ENCODE measurements at places on chromosomes 16 and 17. TPM values are rescaled to one million over a fixed set of nuclear protein-coding genes. Genes with fewer than 3 reads are reported as not detected.
A peak's percentile ranks its signal among the peaks of the same experiment; 100 is the strongest.

CCL7 gene
- not detected for total RNA-seq

EPX gene
- not detected for total RNA-seq

NPIPB8 gene
- not detected for total RNA-seq

PERCC1 gene
- total RNA-seq, result 111 TPM

CACNG5 gene
- not detected for total RNA-seq

- H3K27ac ChIP-seq, result no peak overlapping the region
- H3K4me1 ChIP-seq, result no peaks in the 10 kb centered on the region
- H3K4me3 ChIP-seq, result no peak overlapping the region
- DNase-seq, result no peak
These were observed 77.7 kb upstream of the KCNJ16 start for GRCh38 chr17:69997332-69997731.

DNA sequence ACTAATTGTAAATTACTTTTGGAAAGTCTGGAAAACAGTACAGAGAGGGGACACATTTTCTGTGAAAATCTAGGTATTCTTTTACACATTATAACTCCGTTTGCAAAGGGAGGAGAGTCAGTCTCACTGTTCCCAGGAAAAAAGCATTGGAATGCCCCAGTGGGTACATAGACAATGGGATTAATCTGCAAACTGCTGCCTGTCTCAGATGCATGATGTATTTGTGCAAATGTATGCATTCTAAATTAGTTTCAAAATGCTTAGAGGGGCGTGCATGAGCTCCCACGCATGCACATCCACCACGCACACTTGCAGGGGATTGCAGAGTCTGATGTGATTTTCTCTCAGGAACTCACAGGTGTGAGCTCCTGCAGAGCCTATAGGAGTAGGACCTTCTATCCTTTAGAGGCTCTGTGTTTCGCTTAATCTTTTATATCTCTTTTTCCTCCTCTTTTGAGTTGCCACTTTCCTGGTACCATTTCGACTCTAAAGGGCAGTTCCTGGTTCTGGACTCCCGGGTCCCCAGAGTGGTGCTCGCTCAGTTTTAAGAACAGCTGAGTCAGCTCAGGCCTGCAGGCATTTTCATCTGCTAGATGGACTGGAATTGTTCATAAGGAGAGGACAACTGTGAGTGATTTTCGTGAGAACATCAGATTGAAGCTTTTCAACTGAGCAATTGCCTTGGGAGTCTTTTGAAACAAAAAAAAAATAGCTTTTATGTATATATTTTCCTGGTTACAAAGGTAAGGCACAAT is 1.1 kb downstream of the BCO1 start:
- no peak overlapping the region for H3K4me3 ChIP-seq
- DNase-seq, result peak; percentile 13
- H3K27me3 ChIP-seq, result no peaks in the 10 kb centered on the region
- peak overlapping the region; percentile 91 for H3K27ac ChIP-seq
- no peaks in the 10 kb centered on the region for H3K36me3 ChIP-seq

DNA sequence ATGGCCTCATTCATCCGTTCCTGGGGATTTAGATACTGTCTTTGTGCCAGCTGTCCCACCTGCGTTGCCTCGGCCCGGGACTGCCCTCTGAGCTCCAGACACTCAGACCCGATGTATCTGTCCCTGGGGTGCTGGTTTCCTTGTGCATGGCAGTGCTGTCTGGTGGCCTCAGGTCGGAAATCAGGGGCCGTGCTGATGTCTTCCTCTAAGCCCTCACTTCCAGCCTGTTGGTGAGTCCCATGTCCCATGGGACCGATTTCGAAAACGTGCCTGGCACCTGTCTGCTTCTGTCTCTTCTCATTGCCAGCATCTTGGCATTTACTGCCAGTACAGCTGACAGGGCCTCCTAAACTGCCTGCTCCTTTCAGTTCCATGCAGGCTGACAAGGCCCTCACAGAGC is 22.1 kb downstream of the NT5M start:
- H3K27me3 ChIP-seq, result no peaks in the 10 kb centered on the region
- H3K4me3 ChIP-seq, result no peak overlapping the region
- peak overlapping the region; percentile 7 for H3K27ac ChIP-seq
- peak; percentile 97 for DNase-seq

GRCh38 chr16:57251352-57251751 is 6.3 kb downstream of the ARL2BP start:
- H3K27ac ChIP-seq, result no peak overlapping the region
- no peaks in the 10 kb centered on the region for H3K27me3 ChIP-seq
- H3K4me3 ChIP-seq, result no peak overlapping the region

DNA sequence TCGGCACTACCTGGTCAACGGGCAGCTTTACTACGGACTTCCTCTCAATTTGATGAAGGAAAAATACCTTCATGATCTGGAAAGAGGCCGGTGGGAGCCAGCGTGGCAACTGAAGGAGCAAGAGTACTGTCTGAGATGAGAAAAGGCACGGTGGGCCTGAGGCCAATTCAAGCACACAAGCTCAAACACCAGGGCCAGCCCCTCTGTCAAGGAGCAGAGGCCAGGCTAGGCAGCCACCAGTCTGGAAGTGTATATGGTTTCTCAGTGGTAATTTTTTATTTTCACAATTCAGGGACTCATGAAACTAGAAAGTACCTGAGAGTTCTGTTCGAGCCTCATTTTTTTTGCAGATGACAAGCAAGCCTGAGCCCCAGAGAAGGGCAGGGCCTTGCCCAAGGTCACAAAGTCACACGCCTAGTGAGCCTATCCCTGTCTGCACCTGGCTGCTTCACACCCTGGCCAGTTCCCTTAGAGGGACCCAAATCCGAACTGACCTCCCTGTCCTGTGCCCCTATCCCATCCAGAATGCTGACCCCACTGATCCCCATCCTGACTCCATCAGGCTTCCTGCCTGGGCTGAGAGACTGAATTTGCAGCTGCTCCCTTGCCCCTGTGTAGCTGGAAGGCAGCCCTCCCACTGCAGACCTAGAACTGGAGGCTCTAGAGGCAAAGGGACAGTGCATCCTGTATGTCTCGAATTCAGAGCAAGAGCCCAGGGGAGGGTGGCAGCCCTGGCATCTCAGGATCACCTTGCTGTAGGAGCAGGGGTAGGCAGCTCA is 4.8 kb upstream of the TBX2 start:
- H3K36me3 ChIP-seq, result no peaks in the 10 kb centered on the region
- peaks cover 17% of the 10 kb centered on the region for H3K4me1 ChIP-seq
- DNase-seq, result no peak
- H3K27me3 ChIP-seq, result no peaks in the 10 kb centered on the region

GRCh38 chr16:54774768-54775167 is 155.9 kb upstream of the IRX5 start:
- no peaks in the 10 kb centered on the region for H3K36me3 ChIP-seq
- no peak overlapping the region for H3K4me3 ChIP-seq
- no peak for DNase-seq

- H3K36me3 ChIP-seq, result no peaks in the 10 kb centered on the region
- no peaks in the 10 kb centered on the region for H3K4me1 ChIP-seq
- H3K27ac ChIP-seq, result no peak overlapping the region
- DNase-seq, result no peak
These were observed 4.1 kb downstream of the NEURL4 start for GRCh38 chr17:7325031-7325528.

GRCh38 chr17:17523731-17524490 is 27.7 kb upstream of the RASD1 start:
- H3K4me3 ChIP-seq, result no peak overlapping the region
- no peak overlapping the region for H3K27ac ChIP-seq
- no peaks in the 10 kb centered on the region for H3K27me3 ChIP-seq

DNA sequence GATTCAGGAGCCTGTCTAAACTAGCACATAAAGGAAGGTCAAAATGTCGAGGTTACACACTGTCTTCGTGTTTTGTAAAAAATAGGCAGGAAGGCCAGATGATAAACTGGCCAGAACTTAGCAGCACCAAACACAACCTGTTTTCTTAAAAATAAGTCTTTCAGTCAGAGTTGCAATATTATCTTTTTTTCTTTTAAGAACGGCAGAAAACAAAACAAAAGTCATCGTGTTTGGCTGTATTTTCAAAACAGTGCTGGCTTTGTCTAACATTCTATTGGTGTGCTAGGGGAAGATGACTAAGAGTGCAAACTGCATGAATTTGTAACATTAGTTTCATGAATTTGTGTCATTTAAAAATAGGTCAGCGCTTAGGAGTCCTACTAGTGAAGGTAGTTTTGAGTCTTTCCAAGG is 5.3 kb downstream of the MAF start:
- H3K27ac ChIP-seq, result no peak overlapping the region
- no peaks in the 10 kb centered on the region for H3K36me3 ChIP-seq
- no peak for DNase-seq
- no peaks in the 10 kb centered on the region for H3K27me3 ChIP-seq
- H3K4me1 ChIP-seq, result no peaks in the 10 kb centered on the region
- no peak overlapping the region for H3K4me3 ChIP-seq

GRCh38 chr17:29018788-29019474 is 13.1 kb upstream of the SEZ6 start:
- H3K4me1 ChIP-seq, result peaks cover 13% of the 10 kb centered on the region
- H3K27me3 ChIP-seq, result peaks cover 4% of the 10 kb centered on the region
- no peak overlapping the region for H3K27ac ChIP-seq
- no peak overlapping the region for H3K4me3 ChIP-seq
- peak; percentile 50 for DNase-seq

GRCh38 chr17:69466905-69467667 is 52.6 kb downstream of the MAP2K6 start:
- H3K27ac ChIP-seq, result no peak overlapping the region
- DNase-seq, result no peak
- H3K4me1 ChIP-seq, result no peaks in the 10 kb centered on the region
- H3K27me3 ChIP-seq, result no peaks in the 10 kb centered on the region
- H3K4me3 ChIP-seq, result no peak overlapping the region

DNA sequence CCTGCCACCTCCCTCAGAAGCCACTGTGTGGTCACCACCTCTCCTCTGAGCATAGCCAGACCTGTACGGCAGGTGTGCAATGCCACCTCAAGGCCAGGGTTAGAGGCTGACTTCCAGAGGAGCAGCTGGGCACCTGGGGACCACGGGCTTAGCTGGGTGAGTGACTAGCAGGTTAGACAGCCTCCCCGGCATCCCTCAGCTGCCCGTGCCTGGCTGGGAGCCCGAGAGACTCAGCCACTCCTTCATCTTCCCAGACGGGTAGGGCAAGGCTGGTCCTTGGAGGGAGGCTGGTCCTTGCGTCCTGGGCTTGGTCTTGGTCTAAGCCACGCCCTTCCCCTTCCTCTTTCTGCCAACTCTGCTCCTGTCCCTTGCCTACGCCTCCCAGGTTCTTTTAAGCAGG is 7.8 kb downstream of the CRHR1 start:
- no peaks in the 10 kb centered on the region for H3K4me1 ChIP-seq
- H3K36me3 ChIP-seq, result no peaks in the 10 kb centered on the region
- DNase-seq, result no peak

GRCh38 chr17:42581744-42582270 is 4.3 kb upstream of the PSMC3IP start:
- DNase-seq, result no peak
- no peak overlapping the region for H3K27ac ChIP-seq
- no peaks in the 10 kb centered on the region for H3K27me3 ChIP-seq
- peaks cover 13% of the 10 kb centered on the region for H3K36me3 ChIP-seq
- H3K4me3 ChIP-seq, result no peak overlapping the region

- no peak overlapping the region for H3K27ac ChIP-seq
- H3K27me3 ChIP-seq, result 0 out of 2 replicates have a peak, but pooled peaks cover 3% of the 10 kb centered on the region
- no peak overlapping the region for H3K4me3 ChIP-seq
- no peaks in the 10 kb centered on the region for H3K36me3 ChIP-seq
These were observed 87.2 kb downstream of the KSR1 start for GRCh38 chr17:27543464-27543856.

DNA sequence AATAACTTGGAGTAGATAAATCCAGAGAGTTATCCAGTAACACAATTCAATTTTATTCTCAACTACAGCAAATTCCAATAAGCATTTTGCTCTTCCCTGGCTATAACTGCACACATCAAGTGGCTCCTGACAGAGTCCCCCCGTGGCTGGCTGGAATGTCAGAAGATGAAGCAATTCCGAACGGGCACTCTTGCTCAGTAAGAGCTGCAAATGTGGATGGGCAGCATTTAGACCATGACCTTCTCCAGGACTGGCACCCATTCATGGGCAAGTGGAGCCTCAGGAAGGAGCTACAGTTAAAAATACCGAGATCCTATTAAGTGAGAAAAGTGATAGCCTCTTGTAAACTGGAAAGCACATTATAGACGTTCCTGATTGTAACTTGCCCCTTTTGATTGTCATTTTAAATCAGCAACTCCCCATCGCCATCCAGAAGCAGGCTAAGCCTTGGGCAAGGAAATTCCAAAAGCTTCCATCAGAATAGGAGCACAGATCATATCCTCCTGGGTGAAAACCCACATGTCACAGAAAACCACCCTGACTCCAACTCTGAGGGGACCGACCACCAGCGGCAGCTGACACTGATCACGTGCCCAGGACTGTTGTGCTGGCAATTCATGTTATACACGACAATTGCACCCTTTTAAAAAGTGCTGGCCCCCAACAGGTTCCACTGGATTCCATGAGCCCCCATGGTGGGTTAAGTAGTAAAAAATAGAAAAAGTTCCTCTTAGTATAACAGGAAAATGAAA is 7.1 kb downstream of the UBE2O start:
- H3K4me1 ChIP-seq, result peaks cover 47% of the 10 kb centered on the region
- no peak overlapping the region for H3K4me3 ChIP-seq
- H3K27ac ChIP-seq, result no peak overlapping the region
- DNase-seq, result peak; percentile 28
- no peaks in the 10 kb centered on the region for H3K27me3 ChIP-seq

- H3K4me1 ChIP-seq, result peaks cover 11% of the 10 kb centered on the region
- DNase-seq, result peak; percentile 44
- H3K27me3 ChIP-seq, result no peaks in the 10 kb centered on the region
- no peaks in the 10 kb centered on the region for H3K36me3 ChIP-seq
- peak overlapping the region; percentile 34 for H3K4me3 ChIP-seq
These were observed 265.5 kb downstream of the PARN start for GRCh38 chr16:14364386-14365199.

- H3K27ac ChIP-seq, result no peak overlapping the region
- H3K27me3 ChIP-seq, result no peaks in the 10 kb centered on the region
These were observed 72.2 kb downstream of the MAF start for GRCh38 chr16:79528338-79528737.

DNA sequence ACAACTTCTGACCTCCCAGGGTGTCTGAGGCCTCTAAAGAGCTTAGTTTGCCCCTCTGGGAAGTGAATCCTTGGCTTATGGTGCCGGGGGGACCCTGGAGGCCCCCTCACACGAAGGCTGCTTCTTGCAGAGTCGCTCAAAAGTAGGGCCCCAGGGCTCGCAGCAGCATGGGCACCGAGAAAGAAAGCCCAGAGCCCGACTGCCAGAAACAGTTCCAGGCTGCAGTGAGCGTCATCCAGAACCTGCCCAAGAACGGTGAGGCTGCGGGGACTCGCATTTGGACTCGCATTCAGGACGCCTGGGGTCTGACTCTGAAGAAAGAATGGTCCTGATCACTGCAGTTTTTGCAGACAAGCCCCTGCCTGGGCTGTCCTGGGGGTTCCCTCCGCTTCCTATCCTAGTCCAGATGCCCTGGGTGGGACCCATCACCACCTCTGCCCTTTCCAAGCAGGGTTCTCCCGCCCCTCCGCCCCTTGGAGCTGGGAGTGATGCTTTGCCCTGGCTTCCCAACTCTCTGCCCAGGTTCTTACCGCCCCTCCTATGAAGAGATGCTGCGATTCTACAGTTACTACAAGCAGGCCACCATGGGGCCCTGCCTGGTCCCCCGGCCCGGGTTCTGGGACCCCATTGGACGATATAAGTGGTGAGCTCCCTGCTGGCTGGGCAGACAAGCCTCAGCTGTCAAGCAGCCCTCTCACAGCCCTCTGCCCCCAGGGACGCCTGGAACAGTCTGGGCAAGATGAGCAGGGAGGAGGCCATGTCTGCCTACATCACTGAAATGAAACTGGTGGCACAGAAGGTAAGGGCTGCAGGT is 698 bp downstream of the ACBD4 start:
- H3K4me3 ChIP-seq, result peak overlapping the region; percentile 41
- H3K27me3 ChIP-seq, result no peaks in the 10 kb centered on the region
- peaks cover 20% of the 10 kb centered on the region for H3K4me1 ChIP-seq

- no peak overlapping the region for H3K4me3 ChIP-seq
- no peaks in the 10 kb centered on the region for H3K27me3 ChIP-seq
- H3K27ac ChIP-seq, result no peak overlapping the region
These were observed 23.6 kb downstream of the SEZ6 start for GRCh38 chr17:28982131-28982793.

Data from SJCRH30 (cell line).